Hematopoietic multipotent progenitor cell (in vitro differentiated cells): ENCODE measurements at places on chromosomes 1 and 21. TPM values are rescaled to one million over a fixed set of nuclear protein-coding genes. Genes with fewer than 3 reads are reported as not detected.
A peak's percentile ranks its signal among the peaks of the same experiment; 100 is the strongest.

The S100A8 gene
- 12.1 TPM for total RNA-seq

- peak; percentile 92 for DNase-seq
These were observed 18.6 kb downstream of the FAM151A start for GRCh38 chr1:54604572-54605370.

GRCh38 chr1:4087530-4088420 is 187.7 kb upstream of the C1orf174 start:
- DNase-seq: no peak

GRCh38 chr1:53643041-53643880 is 95.7 kb downstream of the GLIS1 start:
- DNase-seq: no peak

DNA sequence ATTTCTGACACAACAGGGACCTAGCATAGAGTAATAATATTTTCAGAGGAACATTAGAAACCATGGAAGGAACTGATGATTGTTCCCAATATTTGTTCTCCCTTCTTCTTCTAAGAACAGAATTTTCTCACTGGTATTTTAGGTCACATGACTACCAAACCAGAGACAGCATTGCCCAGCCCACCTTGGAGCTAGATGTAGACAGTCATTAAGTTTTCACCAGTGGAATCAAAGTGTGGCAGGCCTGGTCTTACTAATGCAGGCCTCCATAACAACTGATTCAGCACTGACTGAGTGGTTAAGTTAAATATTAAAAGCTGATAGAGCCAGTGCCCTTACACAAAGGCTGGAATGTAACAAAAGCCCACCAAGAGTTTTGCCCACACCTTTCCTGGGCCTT is 244.4 kb downstream of the ZNF648 start:
- no peak for DNase-seq

DNA sequence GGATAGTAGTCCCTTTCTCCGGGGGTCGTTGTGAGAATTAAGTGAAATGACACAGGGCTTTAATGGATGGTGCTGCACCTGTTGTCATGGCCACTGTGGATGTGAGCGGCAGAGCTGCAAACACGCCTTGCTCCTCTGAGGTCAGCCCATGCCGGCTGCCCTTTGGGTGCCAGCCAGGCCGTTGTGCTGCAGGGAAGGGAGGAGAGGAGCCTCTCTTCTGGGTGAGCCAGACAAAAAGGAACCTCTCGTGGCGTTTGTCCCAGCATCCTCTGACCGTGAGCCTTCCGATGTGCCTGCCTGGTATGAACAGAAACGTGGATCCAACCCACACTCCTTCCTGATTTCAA is 383.0 kb upstream of the VAMP3 start:
- DNase-seq: no peak

DNA sequence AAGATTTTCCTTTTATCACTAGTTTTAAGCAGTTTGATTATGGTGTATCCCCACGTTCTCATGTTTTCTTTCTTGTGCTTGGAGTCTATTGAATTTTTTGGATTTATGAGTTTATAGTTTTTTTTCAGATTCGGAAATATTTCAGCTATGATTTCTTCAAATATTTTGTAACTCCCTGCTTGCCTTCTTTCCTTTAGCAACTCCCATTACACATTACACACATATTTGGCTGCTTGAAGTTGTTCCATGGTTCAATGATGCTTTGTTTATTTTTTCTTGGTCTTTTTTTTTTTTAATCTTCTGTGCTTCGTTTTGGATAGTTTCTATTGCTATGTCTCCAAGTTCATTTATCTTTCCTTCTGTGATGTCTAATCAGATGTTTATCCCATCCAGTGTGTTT is 48.5 kb upstream of the WARS2 start:
- DNase-seq: no peak
